Stimulated activated CD8-positive, alpha-beta memory T cell treated with anti-CD3 and anti-CD28 coated beads, Interleukin-2, amount 100 ng/mL, for 1 hour (primary cell): ENCODE measurements at places on chromosomes 13 and 19.
A peak's percentile ranks its signal among the peaks of the same experiment; 100 is the strongest.

DNA sequence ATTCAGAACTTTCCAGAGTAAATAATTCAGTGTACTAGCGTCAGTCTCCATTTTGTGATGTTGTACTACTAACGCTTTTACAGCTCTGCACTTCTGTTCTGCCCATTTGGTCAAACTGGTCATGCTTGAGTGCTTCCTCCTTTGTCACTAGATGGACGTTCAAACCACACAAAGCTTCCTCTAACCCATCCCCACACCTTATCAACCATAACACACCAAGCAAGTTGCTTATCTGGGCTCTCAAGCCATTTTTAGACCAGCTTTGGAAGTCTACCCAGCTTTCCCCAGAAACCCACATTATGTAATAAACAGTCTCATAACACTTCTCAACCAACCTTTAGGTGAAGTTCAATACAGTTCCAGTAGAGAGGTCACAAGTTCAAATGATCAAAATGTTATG lies 2.3 kb upstream of the ZNF347 start:
- no peak for DNase-seq

- DNase-seq = no peak
Observed at GRCh38 chr19:19403373-19403901, 2.0 kb upstream of the GATAD2A start.

DNA sequence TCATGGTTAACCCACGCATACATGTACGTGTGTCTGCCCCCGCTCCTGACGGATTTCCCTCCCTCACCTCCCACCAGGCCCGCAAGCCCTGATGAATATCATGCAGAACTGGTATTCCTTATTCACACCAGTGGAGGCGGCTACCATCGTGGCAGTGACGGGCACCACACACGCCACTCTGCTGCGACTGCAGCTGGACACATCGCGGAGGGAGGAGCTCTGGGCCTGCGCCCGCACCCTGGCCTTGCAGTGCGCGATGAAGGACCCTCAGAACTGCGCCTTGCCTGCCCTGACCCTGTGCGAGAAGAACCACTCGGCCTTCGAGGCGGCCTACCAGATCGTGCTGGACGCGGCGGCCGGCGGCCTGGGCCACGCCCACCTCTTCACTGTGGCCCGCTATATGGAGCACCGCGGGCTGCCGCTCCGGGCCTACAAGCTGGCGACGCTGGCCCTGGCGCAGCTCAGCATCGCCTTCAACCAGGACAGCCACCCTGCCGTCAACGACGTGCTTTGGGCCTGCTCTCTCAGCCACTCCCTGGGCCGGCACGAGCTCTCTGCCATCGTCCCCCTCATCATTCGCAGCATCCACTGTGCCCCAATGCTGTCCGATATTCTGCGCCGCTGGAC lies 35.0 kb downstream of the ZSWIM4 start:
- DNase-seq = no peak

DNA sequence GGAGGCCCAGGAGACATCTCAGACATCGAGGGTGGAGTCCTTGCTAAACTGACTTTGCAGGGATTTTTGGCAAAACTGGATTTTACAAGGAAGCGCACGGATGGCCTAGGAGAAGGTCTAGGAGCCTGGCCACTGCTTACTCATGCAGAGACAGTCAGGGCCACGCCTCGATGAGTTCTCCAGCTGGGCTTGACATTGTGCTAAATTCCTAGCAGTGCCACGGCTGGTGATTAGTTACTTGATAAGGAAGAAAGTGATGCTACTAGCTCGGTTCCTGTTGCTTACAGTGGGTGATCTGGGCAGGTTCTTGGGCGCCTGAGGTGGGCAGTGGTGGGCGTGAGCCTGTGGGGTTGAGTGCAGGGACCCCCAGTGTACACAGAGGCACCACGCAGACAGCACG lies 143.4 kb downstream of the SOX1 start:
- no peak for DNase-seq

- DNase-seq = no peak
Observed at GRCh38 chr19:1052349-1052975, 12.6 kb downstream of the ABCA7 start.

GRCh38 chr13:73018336-73018735 lies 40.5 kb upstream of the KLF5 start:
- no peak for DNase-seq

DNA sequence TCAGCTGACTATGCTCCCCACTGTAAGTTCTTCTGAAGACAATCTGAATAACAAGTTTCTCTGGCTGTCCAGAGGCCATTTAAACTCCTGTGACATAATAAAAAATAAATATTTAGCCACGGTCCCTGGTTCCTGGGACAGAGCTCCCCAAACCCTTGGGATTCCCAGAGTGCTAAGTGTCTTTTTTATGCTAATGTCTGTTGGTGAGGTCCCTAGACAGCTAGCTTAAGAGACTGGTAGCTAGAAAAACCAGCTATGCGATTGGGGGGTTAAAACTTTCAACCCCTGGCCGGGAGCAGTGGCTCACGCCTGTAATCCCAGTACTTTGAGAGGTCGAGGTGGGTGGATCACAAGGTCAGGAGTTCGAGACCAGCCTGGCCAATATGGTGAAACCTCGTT lies 5.9 kb downstream of the EPSTI1 start:
- DNase-seq = no peak

DNA sequence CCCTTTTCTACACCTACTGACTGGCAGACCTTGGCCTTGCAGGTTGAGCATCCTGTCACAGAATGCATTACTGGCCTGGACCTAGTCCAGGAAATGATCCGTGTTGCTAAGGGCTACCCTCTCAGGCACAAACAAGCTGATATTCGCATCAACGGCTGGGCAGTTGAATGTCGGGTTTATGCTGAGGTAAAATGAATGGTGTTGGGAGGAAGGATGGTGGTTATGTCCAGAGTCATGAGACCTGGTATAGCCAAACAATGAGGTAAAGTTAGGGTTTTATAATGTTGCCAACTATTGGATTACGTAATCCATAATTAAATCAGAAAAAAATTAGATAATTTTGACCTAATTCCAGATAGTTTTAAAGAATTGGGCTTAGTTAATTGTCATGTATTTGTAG lies 212.5 kb downstream of the PCCA start:
- no peak for DNase-seq

- no peak for DNase-seq
Observed at GRCh38 chr13:36163809-36164308, 32.7 kb upstream of the DCLK1 start.

GRCh38 chr13:106103779-106104178 lies 431.7 kb downstream of the EFNB2 start:
- no peak for DNase-seq

DNA sequence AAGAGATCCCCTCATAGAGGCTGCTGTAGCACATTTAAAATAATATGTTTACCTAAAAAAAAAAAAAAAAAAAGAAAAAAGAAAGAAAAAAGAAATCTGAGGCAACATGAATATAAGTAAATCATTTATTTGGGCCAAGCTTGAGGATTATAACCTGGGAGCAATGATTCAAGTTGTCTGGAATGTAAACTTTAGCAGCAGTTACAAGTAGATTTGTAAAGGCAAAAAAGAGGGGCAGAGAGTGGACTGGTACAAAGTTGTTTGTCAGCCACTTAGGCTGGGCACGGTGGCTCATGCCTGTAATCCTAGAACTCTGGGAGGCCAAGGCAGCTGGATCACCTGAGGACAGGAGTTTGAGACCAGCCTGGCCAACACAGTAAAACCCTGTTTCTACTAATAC lies 11.3 kb downstream of the ZNF43 start:
- DNase-seq = no peak

- DNase-seq = no peak
Observed at GRCh38 chr19:31254180-31254551, 95.1 kb downstream of the TSHZ3 start.

DNA sequence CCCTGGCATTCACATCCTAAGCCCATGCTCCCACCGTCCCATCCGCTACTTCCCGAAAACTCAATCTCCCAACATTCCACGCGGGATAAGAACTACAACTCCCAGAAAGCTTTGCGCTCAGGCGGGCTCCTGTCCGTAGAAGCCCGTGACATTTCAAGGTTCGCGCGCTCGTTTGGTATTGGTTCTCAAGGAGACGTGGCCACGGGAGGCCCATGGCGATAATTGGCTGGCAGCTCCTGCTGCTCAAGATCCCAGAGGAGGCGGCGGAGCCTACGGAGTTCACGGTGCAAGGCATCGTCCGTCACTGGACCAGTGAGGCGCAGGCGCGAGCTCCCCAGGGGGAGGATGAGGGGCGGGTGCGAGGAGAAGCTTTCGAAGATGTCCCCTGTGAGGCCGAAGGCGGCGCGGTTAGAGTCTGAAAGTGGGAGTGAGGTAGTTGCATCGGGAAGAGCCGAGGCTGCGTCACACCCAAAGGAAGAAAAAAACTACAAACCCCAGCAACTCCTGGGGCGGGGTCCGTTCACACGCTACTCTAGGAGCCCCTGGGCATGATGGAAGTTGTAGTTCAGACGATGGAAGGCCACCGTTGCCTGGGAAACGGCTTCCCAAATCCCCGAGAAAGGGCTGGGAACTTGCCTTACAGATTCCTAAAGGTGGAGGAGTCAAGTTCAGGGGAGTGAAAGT lies 1.2 kb upstream of the MAMSTR start:
- DNase-seq = peak; percentile 70
